ENCODE measurements at places on chromosomes 6 and 20. TPM values are rescaled to one million over a fixed set of nuclear protein-coding genes. Genes with fewer than 3 reads are reported as not detected.
A peak's percentile ranks its signal among the peaks of the same experiment; 100 is the strongest.

GRCh38 chr6:45351667-45352066 lies 23.5 kb downstream of the RUNX2 start:
- no peaks in the 10 kb centered on the region for H3K27me3 ChIP-seq
- no peak overlapping the region for H3K27ac ChIP-seq
- DNase-seq, result no peak
- H3K4me3 ChIP-seq, result peak overlapping the region; percentile 26
- peaks cover 9% of the 10 kb centered on the region for H3K36me3 ChIP-seq
- peaks cover 10% of the 10 kb centered on the region for H3K4me1 ChIP-seq

DNA sequence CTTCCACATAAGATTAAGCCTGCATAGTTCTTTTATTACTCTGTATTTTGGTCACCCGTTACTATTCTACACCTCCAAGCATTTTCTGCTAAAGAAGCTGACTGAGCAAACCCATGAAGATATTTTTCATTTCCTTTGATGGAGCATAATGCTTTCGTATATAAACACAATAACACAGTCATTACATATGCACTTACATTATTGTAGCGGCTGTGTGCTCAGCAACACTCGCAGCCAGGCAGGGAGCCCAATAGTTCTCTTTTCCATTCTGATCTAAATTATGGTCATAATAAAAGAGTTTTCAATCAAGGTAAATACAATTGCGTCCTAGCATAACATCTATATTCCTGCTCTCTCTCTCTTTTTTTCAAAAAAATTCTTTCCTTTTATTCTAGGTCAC lies 69.6 kb upstream of the TFB1M start:
- H3K36me3 ChIP-seq, result no peaks in the 10 kb centered on the region
- H3K27ac ChIP-seq, result no peak overlapping the region
- H3K4me1 ChIP-seq, result peaks cover 2% of the 10 kb centered on the region
- H3K4me3 ChIP-seq, result no peak overlapping the region
- DNase-seq, result no peak

DNA sequence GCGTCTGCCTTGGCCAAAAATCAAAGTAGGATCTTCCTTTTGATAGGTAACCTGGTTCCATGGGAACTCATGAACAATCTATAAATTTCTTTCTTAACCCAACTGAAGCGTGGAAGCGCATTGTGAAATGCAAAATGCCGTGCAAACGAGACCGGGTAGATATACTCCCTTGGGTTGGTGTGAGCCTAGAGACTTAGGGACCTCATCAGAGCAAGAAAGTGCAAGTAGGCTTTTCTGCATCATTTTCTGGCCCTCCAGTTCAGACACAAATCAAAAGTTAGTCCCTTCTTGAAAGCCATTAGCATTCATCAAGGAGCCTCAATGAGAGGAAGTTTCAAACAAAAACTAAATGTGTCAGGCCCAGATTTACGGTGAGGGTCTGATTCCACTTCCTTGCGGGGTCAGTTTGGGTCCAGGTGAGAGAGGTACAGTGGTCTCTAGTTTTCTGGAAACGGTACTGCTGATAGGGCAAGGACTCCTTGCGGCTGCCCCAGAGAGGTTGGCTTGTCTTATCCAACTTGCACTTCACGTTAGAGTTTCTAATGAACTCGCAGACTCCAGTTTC lies 5.3 kb upstream of the ZNF184 start:
- H3K36me3 ChIP-seq, result no peaks in the 10 kb centered on the region
- H3K27me3 ChIP-seq, result peaks cover 2% of the 10 kb centered on the region
- H3K4me1 ChIP-seq, result peaks cover 9% of the 10 kb centered on the region
- H3K4me3 ChIP-seq, result no peak overlapping the region

DNA sequence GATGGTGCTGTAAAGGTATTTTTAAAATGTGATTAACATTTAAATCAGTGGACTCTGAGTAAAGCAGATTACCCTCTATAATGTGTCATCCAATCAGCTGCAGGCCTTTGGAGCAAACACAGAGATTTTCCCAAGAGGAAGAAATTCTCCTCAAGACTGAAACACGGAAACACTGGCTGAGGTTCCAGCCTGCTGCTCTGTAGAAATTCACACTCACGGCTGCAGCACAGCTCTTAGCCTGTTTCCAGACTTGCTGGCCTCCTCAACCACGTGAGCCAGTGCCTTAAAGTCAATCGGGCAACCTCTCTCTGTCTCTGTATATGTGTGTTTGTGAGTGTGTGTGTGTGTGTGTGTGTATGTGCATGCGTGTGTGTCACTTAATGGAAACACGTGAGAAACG lies 41.1 kb downstream of the PDE10A start:
- DNase-seq, result no peak
- no peaks in the 10 kb centered on the region for H3K36me3 ChIP-seq
- H3K27ac ChIP-seq, result no peak overlapping the region
- H3K4me3 ChIP-seq, result no peak overlapping the region
- no peaks in the 10 kb centered on the region for H3K27me3 ChIP-seq

DNA sequence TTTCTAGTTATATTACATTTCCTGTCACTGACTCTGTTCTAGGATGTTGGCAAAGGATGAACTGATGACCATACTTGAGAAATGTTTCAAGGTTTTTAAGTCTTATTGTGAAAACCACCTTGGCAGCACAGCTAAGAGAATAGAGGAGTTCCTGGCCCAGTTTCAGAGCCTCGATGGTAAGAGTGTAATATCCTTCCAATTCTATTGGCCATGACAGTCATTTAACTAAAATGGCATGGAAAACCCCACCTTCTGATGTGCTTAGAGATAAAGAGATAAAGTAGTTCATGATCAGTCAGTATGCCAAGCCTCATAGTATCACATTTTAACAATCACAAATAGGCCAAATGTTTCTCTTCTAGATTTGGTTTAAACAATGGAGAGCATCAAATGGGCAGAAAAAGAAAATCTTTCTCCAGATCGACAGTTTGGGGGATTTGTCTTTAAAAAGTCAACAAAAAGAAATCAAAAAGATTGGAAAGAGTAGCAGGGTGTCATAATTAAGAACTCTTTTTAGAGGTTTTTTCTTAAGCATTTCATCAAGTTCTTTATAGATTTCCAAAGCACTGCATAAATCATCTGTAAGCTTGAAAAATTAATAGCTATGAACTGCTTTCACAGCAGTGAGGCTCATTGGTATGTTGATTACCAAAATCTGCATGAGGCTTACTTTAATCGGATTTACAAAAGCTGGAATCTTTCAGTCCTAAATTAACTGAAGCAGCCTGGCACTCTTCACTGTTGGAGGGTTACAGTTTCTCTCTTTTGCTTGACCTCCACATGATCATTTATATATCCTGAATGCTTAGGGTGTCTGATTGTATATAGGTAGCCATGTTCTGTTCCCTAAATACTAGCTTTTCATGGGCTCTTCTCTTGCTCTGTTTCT lies 48.7 kb downstream of the AKIRIN2 start:
- no peak overlapping the region for H3K27ac ChIP-seq
- H3K4me3 ChIP-seq, result no peak overlapping the region
- no peak for DNase-seq
- peaks cover 10% of the 10 kb centered on the region for H3K4me1 ChIP-seq
- H3K36me3 ChIP-seq, result peaks cover 25% of the 10 kb centered on the region
- no peaks in the 10 kb centered on the region for H3K27me3 ChIP-seq

- peaks cover 31% of the 10 kb centered on the region for H3K36me3 ChIP-seq
- peaks cover 15% of the 10 kb centered on the region for H3K4me1 ChIP-seq
- no peaks in the 10 kb centered on the region for H3K27me3 ChIP-seq
- H3K4me3 ChIP-seq, result no peak overlapping the region
Measured at GRCh38 chr20:50554694-50555579, 44.8 kb downstream of the PTPN1 start.

- H3K27me3 ChIP-seq, result peaks cover 17% of the 10 kb centered on the region
- no peak for DNase-seq
- H3K36me3 ChIP-seq, result no peaks in the 10 kb centered on the region
- peak overlapping the region; percentile 43 for H3K4me3 ChIP-seq
- peaks cover 37% of the 10 kb centered on the region for H3K4me1 ChIP-seq
Measured at GRCh38 chr6:109222848-109223247, 127.5 kb downstream of the CEP57L1 start.

DNA sequence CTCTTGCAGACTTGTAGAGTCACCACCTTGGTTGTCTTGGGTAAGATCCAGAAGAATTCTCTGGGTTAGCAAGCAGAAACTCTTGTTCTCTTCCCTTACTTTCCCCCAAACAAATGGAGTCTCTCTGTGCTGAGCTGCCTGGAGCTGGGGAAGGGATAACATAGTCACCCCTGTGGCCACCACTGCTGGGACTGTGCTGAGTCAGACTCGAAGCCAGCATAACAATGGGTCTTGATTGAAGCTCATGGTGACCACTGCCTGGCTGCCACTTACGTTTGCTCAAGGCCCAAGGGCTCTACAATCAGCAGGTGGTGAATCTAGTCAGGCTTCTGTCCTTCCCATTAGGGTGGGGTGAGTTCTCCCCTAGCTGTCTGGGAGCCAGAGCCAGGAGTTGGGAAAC lies 15.4 kb upstream of the ERVFRD-1 start:
- H3K4me1 ChIP-seq, result peaks cover 8% of the 10 kb centered on the region
- no peak overlapping the region for H3K4me3 ChIP-seq
- H3K27me3 ChIP-seq, result no peaks in the 10 kb centered on the region
- peaks cover 19% of the 10 kb centered on the region for H3K36me3 ChIP-seq
- no peak for DNase-seq

- no peaks in the 10 kb centered on the region for H3K36me3 ChIP-seq
- H3K27ac ChIP-seq, result no peak overlapping the region
- H3K4me3 ChIP-seq, result no peak overlapping the region
- H3K4me1 ChIP-seq, result peaks cover 2% of the 10 kb centered on the region
Measured at GRCh38 chr6:44594481-44594880, 207.0 kb downstream of the CDC5L start.

DNA sequence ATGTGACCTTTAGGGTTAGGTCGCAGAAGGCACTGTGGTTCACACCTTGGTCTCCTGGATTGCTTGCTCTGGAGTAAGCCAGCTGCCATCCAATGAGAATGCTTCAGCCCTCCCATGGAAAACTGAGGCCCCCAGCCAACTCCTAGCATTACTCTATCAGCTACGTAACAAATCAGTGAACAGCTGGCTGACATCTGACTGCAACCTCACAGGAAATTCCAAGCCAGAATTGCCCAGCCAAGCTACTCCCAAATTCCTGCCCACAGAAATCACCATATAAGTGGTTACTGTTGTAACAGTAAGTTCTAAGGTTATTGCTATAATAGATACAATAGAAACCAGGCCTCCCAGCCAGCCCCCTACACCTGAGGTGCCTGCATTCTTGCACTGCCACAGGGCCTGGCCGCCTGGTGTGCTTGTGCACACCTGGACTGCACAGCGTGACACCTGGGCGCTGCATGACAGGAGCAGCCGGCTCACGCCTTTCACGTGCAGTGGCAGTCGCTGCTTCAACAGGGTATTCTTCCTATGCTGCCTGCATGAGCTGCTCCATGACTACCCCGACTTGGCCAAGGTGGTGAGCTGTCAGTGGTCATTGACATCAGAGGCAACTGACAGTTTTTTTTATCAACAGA lies 429.7 kb upstream of the RUNX2 start:
- H3K4me3 ChIP-seq, result no peak overlapping the region
- no peak overlapping the region for H3K27ac ChIP-seq
- DNase-seq, result no peak
- peaks cover 28% of the 10 kb centered on the region for H3K36me3 ChIP-seq
- H3K27me3 ChIP-seq, result no peaks in the 10 kb centered on the region
- H3K4me1 ChIP-seq, result no peaks in the 10 kb centered on the region

DNA sequence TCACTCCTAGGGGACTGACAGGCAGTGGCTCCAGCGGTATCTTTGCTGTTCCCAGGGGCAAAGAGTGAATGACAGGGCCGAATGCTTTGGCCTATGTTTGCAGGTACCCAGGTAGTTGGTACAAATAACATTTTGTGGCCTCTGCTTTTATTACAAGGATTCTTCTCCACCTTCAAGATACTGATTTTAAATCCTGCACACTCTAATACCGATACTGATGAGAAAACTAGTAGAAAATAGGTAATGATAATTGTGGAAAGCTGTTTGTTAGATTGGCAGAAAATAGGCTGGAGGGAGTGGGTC lies 772 bp downstream of the HINT3 start:
- H3K27me3 ChIP-seq, result peaks cover 2% of the 10 kb centered on the region
- H3K4me3 ChIP-seq, result no peak overlapping the region
- no peaks in the 10 kb centered on the region for H3K36me3 ChIP-seq
- H3K27ac ChIP-seq, result no peak overlapping the region
- no peak for DNase-seq

GRCh38 chr6:64330694-64331307 lies 695.2 kb downstream of the PHF3 start:
- H3K4me1 ChIP-seq, result no peaks in the 10 kb centered on the region
- no peak overlapping the region for H3K27ac ChIP-seq
- DNase-seq, result peak; percentile 34
- H3K27me3 ChIP-seq, result no peaks in the 10 kb centered on the region
- H3K36me3 ChIP-seq, result no peaks in the 10 kb centered on the region

DNA sequence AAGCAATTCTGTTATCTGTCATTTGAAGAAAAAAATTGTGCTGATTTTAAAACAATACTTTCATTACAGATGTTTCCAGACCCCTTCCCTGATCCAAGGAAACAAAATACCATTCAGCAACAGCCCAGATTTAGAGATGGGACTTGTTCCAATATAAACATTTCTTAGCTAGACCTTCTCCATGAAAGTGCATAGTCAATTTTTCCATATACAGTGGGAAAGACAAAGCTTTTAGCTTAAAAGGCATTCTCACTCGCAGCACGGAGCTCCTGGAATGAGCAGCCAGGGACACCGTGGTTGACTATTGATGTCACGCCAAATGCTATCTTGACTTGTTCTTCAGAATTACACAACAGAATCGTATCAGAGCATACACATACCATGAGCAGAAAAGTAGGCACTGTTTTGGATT lies 21.5 kb downstream of the LAMA4 start:
- no peak for DNase-seq
- peaks cover 74% of the 10 kb centered on the region for H3K27me3 ChIP-seq
- peaks cover 2% of the 10 kb centered on the region for H3K36me3 ChIP-seq
- no peak overlapping the region for H3K4me3 ChIP-seq
- H3K4me1 ChIP-seq, result peaks cover 18% of the 10 kb centered on the region

GRCh38 chr6:145540741-145541140 lies 194.6 kb downstream of the EPM2A start:
- H3K4me1 ChIP-seq, result no peaks in the 10 kb centered on the region
- no peak overlapping the region for H3K4me3 ChIP-seq
- H3K27ac ChIP-seq, result no peak overlapping the region
- no peaks in the 10 kb centered on the region for H3K27me3 ChIP-seq
- DNase-seq, result no peak
- H3K36me3 ChIP-seq, result no peaks in the 10 kb centered on the region

Gene LHFPL5
- total RNA-seq, result not detected

Gene BLOC1S5
- 17.1 TPM for total RNA-seq

Gene LY6G5C
- 4.6 TPM for total RNA-seq

Gene LINC00237
- total RNA-seq, result 0.33 TPM

Gene PNPLA1
- not detected for total RNA-seq

Gene B3GAT2
- total RNA-seq, result 0.06 TPM
